ENCODE measurements at places on chromosomes 3 and 15.

DNA sequence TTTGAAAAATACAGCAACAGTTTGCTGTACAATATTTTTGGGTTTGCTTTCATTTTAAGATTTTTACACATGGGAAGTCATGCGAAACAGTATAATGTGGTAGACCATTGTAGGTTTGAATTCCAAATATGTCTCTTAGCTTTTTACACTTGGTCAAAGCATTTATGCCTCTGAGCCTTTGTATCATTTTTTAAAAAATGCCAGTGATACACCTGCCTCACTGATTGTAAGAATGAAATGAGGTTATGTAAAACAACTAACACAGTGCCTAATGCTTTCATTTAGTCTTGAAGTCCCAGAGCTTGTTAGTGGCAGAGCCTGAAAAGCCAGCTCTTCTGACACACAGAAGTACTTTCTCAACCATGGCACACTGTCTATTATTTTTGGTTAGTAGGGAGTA lies 202.0 kb downstream of the UBE2E2 start:
- DNase-seq = no peak

- no peak for DNase-seq
These were observed 28.5 kb upstream of the SLC7A14 start for GRCh38 chr3:170614214-170614966.

GRCh38 chr3:115958526-115958925 lies 335.2 kb downstream of the GAP43 start:
- DNase-seq = no peak

GRCh38 chr3:70930066-70930465 lies 617.6 kb upstream of the MDFIC2 start:
- no peak for DNase-seq

DNA sequence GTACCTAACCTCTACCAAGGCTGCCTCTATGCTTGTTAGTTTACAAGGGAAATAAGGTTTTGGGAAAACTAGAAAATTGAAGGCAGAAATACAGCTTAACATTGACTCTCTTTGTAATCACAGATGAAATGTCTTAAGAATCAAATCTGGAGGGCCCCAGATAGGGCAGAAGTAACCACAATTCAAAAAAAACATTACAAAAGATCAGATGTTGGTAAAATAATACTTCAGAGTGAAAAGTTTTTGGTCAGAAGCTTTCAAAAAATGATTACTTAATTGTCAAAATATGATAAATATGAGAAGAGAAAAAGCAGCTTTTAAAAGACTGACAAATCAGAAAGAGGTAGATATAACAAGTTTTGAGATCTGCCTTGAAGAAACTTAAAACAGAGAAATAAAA lies 425.1 kb upstream of the NECTIN3 start:
- no peak for DNase-seq

DNA sequence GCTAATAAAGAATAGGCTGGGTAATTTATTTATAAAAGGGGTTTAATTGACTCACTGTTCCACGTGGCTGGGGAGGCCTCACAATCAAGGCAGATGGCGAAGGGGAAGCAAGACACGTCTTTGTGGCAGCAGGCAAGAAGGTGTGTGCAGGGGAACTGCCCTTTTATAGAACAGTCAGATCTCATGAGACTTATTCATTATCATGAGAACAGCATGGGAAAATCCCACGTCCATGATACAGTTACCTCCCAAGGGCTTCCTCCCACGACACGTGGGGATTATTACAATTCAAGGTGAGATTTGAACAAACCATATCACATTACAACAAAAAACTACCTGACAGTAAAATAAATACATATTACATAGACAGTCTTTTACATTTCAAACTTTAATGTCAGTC lies 414.9 kb downstream of the NAALADL2 start:
- DNase-seq = no peak

DNA sequence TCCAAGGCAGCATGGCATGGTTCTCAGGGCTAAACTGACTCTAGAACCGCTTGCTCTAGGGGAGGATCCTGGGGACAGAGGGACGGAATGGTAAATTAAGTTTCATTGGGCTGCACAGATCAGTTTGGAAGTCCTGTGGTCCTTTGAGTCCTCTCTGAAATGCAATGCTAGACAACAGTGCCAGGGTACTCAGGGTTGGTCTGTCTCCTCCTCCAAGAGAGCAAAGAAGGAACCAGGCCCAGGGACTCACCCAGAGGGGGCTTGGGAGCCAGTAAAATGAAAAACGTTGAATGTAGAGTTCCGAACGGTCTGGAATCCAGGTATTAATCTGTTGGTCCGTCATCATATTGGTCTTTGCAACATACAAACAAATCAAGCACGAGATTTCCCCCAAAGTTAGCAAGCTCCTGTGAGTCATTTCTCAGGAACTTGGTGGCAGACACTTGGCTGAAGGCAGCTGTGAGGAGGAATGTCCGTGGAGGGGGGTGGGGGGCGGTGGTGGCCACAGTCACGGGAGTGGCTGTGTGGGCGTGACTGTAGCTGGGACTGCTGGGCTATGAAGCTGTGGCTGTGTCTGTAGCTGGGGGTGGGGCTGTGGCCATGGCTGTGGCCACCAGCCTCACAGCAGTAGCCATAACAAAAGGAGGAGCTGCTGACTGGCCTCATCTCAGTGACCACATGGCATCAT lies 361.0 kb downstream of the SHQ1 start:
- DNase-seq = peak; percentile 21

GRCh38 chr3:39062180-39062579 lies 10.4 kb downstream of the WDR48 start:
- no peak for DNase-seq

DNA sequence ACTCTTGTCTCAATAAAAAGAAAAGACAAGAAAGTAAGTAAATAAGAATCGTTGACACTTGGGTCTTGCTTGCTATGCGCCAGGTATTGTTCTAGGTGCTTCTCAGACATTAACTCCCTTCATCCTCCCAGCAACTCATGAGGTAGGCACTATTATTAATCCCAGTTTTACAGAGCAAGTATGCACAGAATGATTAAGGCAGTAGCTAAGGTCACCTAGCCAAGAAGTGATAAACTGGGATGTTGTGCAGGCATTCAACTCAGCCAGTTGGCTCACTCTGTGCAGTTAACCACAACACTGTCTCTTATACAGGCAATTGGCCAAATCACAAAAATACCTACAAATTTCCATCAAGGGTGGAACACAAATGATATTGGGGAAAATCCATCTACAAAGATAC lies 1.7 kb upstream of the C3orf33 start:
- no peak for DNase-seq

- DNase-seq = no peak
These were observed 7.4 kb downstream of the RAB8B start for GRCh38 chr15:63196842-63197241.

GRCh38 chr3:138046955-138047354 lies 37.0 kb downstream of the CLDN18 start:
- no peak for DNase-seq

DNA sequence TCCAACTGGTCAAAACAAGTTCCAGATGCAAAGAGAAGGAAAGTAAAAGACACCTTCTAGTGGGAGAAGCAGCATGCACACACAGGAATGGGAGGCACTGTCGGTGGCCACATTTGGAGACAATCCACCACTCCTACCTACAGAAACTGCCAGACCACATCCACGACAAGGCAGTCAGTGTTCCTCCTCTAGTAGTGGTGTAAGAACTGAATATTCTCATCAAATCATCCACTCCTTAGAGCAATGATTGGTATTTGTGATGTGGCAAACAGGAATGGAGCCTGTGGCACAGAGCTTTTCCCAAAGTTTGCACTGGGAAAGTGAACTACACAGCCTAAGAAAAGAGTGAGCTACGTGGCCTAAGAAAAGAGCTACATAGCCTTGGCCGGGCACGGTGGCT lies 5.1 kb upstream of the SPINT1 start:
- no peak for DNase-seq

DNA sequence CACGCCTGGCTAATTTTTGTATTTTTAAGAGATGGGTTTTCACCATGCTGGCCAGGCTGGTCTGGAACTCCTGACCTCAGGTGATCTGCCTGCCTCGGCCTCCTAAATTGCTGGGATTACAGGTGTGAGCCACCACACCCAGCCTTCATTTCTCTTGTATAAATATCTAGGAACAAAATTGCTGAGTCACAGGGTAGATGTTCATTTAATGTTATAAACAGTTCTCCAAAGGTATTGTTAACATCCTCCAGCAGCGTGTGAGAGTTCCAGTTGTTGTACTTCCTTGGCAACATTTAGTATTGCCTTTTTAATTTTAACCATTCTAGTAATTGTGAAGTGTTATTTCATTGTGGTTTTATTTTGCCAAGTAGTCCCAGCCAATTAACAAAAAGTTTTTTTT lies 23.6 kb upstream of the MTMR14 start:
- no peak for DNase-seq

- no peak for DNase-seq
These were observed 4.8 kb downstream of the LRRC58 start for GRCh38 chr3:120344349-120344748.

DNA sequence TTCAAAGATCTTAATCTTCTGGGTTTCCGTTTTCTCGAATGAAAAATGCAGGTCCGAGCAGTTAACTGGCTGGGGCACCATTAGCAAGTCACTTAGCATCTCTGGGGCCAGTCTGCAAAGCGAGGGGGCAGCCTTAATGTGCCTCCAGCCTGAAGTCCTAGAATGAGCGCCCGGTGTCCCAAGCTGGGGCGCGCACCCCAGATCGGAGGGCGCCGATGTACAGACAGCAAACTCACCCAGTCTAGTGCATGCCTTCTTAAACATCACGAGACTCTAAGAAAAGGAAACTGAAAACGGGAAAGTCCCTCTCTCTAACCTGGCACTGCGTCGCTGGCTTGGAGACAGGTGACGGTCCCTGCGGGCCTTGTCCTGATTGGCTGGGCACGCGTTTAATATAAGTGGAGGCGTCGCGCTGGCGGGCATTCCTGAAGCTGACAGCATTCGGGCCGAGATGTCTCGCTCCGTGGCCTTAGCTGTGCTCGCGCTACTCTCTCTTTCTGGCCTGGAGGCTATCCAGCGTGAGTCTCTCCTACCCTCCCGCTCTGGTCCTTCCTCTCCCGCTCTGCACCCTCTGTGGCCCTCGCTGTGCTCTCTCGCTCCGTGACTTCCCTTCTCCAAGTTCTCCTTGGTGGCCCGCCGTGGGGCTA lies at the start of the genes B2M and PATL2:
Gene B2M, plus strand, starts transcription at position 422 of the 647 bp plus-strand sequence. Its CDS starts 30 bp downstream, at position 452.
Gene PATL2, minus strand, starts transcription at position 228 of the 647 bp plus-strand sequence. CDS start 34,833 bp downstream, outside the sequence.
- peak; percentile 96 for DNase-seq

DNA sequence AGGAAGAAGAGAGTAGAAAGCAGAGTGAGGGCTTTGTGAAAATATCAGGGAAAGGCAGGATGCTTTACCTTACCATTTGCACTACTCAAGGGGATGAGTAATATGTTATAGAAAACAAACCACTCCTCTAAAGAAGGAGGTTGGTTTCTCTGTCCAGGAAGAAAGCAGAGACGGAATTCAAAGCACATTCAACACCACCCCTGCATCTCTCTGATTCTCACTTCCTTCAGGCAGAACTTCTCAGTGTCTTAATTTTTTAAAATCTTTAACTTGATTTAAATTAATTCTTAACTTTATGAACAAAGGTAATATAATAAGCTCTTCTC lies 82.4 kb downstream of the NR2F2 start:
- no peak for DNase-seq

DNA sequence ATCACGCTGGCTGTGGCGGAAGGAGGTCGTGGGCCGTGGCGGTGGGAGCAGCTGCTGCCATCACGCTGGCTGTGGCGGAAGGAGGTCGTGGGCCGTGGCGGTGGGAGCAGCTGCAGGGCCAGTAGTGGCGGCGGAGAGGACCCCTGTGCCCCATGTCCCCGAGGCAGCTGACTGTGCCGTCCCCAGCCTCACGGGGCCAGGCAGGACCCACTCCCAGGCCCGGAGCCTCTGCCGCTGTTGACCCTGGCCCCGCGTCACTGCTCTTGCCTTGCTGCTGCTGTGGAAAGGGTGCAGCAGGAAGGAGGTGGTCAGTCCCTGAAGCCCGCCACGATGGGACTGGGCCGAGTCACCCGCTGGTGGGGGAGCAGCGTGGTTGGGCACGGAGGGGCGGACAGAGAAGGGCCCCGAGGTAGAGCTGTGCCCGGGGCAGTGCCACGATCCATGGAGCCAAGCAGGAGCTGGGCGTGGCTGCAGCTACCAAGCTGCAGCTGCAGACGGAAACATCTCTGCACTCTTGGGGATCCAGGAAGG lies 71.2 kb downstream of the GLB1 start:
- no peak for DNase-seq

DNA sequence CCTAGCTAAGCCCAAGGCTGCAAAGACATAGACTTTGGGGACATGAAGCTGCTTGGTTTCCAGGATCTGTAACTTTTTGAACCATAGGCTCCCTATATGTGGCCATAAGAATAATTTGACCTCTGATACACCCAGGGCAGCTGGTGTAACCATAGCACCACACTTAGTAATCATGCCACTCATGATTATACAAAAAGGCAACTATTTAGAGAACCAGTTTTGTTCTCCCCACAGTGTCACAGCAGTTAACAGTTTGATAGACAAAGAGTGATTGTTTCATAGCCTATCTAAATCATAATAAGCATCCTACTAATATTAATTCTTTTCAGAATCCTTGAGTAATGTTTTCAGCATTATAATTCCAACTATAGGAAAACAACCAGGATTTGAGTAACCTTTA lies 334.9 kb downstream of the NEK10 start:
- DNase-seq = no peak

DNA sequence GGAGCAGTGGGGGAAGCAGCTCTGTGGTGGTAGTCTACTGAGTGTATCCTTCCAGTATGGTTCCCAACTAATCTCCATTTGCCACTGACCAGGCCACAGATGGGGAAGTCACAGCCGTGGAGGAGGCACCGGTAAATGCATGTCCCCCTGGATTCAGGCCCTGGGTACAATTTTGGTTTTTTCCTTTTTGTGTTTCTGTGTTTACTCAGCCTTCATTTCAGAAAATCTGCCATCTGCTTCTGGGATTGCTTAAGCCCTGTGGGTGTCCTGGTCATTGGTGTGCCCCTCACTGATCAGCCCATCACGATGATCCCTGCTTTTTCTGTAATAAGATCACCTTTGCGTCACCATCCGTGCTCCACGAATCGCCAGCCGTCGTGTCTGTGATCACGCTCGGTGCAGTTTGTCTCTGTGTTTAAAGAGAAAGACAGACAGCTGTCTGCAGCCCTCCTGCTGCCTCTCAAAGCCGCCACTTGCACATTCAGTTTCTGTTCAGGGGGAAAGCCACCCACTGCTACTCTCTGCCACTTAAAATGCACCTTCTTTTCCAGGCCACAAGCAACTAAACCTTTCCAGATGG lies 68.9 kb downstream of the DNASE1L3 start:
- DNase-seq = no peak

- DNase-seq = no peak
These were observed 33.9 kb downstream of the SNRK start for GRCh38 chr3:43320288-43320687.

DNA sequence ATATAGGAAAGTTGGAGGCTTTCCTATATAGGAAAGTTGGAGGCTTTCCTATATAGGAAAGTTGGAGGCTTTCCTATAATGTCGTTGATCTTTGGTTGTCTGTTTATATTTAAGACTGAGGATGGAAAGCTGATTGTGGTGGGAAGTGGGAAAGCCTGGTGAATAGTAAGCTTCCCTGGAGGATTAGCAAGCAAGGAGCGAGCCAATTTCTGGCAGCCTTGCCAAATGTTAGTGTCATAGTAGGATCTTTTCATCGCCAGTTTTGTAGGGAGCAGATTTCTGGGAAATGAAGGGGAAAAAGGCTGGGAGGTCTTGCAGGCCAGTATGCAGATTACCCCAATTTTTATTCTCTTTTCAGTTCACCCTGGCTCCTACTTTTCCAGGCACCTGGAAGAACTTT lies 39.9 kb upstream of the CCNL1 start:
- DNase-seq = no peak

GRCh38 chr3:108669208-108669607 lies 79.7 kb downstream of the DZIP3 start:
- DNase-seq = no peak

- no peak for DNase-seq
These were observed 488.2 kb upstream of the NECTIN3 start for GRCh38 chr3:110583373-110583935.
